ENCODE measurements at places on chromosomes 11 and 22. TPM values are rescaled to one million over a fixed set of nuclear protein-coding genes. Genes with fewer than 3 reads are reported as not detected.

ASRGL1 gene
- total RNA-seq, result 62.2 TPM

OR52I2 gene
- not detected for total RNA-seq

ANGPTL5 gene
- not detected for total RNA-seq

SLC7A4 gene
- 0.57 TPM for total RNA-seq

VSTM5 gene
- 0.41 TPM for total RNA-seq

OR5T1 gene
- total RNA-seq, result not detected

OR51B2 gene
- total RNA-seq, result not detected

HIKESHI gene
- total RNA-seq, result 26.9 TPM

BLID gene
- total RNA-seq, result not detected

GRCh38 chr11:74316772-74317505 lies 5.5 kb upstream of the P4HA3 start:
- no peaks in the 10 kb centered on the region for H3K36me3 ChIP-seq
- H3K4me3 ChIP-seq, result no peak overlapping the region
- H3K4me1 ChIP-seq, result no peaks in the 10 kb centered on the region
- H3K27ac ChIP-seq, result no peak overlapping the region

- no peaks in the 10 kb centered on the region for H3K4me1 ChIP-seq
- no peak for DNase-seq
- H3K36me3 ChIP-seq, result no peaks in the 10 kb centered on the region
- no peak overlapping the region for H3K4me3 ChIP-seq
- no peaks in the 10 kb centered on the region for H3K27me3 ChIP-seq
Measured at GRCh38 chr11:69079661-69080256, 31.0 kb downstream of the TPCN2 start.

DNA sequence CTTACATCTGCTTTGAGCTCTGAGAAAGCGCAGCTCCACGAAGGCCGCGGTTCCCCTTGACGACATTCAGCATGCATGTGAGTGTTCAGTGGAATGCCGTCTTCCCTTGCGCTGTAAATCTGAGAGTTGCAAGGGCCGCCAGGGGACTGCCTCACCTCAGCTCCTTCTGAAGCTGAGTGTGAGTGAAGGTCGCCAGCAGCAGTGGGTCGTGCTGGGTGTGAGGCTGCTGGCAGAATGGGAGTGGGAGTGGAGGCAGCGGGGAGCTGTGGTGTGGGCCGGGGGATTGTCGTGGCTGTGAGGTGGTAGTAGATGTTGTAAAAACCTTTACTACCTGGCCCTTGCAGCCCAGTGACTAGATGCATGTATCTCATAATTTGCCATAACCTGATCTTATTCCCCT lies 65.2 kb downstream of the PPP6R2 start:
- no peak for DNase-seq
- no peak overlapping the region for H3K4me3 ChIP-seq
- no peaks in the 10 kb centered on the region for H3K27me3 ChIP-seq
- no peaks in the 10 kb centered on the region for H3K4me1 ChIP-seq
- H3K27ac ChIP-seq, result no peak overlapping the region

GRCh38 chr11:74321487-74322188 lies 10.2 kb upstream of the P4HA3 start:
- H3K27ac ChIP-seq, result no peak overlapping the region
- DNase-seq, result no peak
- H3K36me3 ChIP-seq, result no peaks in the 10 kb centered on the region

GRCh38 chr11:1970956-1971355 lies 23.8 kb downstream of the MRPL23 start:
- H3K4me1 ChIP-seq, result no peaks in the 10 kb centered on the region
- no peak overlapping the region for H3K4me3 ChIP-seq
- no peaks in the 10 kb centered on the region for H3K36me3 ChIP-seq
- no peaks in the 10 kb centered on the region for H3K27me3 ChIP-seq

GRCh38 chr22:25536589-25536988 lies 27.9 kb upstream of the GRK3 start:
- no peaks in the 10 kb centered on the region for H3K4me1 ChIP-seq
- no peak overlapping the region for H3K4me3 ChIP-seq
- no peak for DNase-seq
- no peak overlapping the region for H3K27ac ChIP-seq
- H3K27me3 ChIP-seq, result no peaks in the 10 kb centered on the region

- H3K4me1 ChIP-seq, result peaks cover 12% of the 10 kb centered on the region
- no peak for DNase-seq
- no peaks in the 10 kb centered on the region for H3K27me3 ChIP-seq
- no peaks in the 10 kb centered on the region for H3K36me3 ChIP-seq
- no peak within 1 kb of the TSS for H3K4me3 ChIP-seq
Measured at GRCh38 chr11:118086913-118087768, at the start of gene SMIM35. SMIM35 (minus strand) TSS chr11:118086963; CDS start chr11:118086757, 206 bp downstream.

- no peak overlapping the region for H3K27ac ChIP-seq
- no peaks in the 10 kb centered on the region for H3K4me1 ChIP-seq
- H3K27me3 ChIP-seq, result no peaks in the 10 kb centered on the region
- H3K4me3 ChIP-seq, result no peak overlapping the region
Measured at GRCh38 chr11:47466201-47466600, 17.3 kb upstream of the RAPSN start.

All from kidney (tissue), 22 donors.